ENCODE measurements at places on chromosomes 16 and 17.

GRCh38 chr16:2474877-2475412, at the start of gene TBC1D24:
TBC1D24 (plus strand) TSS chr16:2475127; CDS start chr16:2496149, 21,022 bp downstream.
- ATAC-seq, result peak; percentile 84

- ATAC-seq, result peak; percentile 99
Measured at GRCh38 chr17:46922804-46923635, at the start of gene GOSR2. GOSR2 (plus strand) TSS chr17:46923160; CDS start chr17:46923193, 33 bp downstream.

GRCh38 chr17:63740464-63741142, 996 bp downstream of the STRADA start:
- ATAC-seq, result no peak

- ATAC-seq, result no peak
Measured at GRCh38 chr17:74419928-74420411, 11.9 kb upstream of the GPRC5C start.

DNA sequence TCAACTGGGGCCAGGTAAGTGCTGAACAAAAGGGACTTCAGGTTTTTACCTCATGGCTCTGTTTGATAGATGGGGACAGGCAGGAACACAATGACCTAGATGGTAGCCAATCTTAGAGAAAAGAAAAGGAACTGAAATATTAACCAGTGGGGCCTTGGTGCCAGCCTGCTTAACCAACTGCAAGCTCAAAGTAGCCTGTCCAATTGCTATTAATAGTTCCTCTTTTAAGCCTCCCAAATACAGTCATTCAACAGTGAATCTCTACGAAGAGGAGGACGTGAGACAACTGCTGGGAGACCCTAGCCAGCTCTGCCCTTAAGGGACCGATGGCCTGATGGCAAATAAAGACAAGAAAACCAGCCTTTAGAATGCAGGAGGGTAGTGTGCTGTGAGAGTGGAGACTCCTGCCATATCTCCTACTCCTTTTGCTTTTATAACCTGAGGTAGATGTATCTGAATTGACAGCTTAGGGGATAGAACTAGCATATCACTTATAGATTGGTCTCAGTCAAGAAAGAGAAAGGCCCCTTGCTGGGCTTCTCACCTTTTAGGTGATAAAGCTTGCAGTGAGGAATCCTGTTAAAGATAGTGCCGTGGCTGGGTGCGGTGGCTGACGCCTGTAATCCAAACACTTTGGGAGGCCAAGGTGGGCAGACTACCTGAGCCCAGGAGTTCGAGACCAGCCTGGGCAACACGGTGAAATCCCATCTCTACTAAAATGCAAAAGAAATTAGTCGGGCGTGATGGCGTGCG, 28.3 kb downstream of the ARSG start:
- ATAC-seq, result no peak
